ENCODE measurements at places on chromosomes 2 and 18.
A peak's percentile ranks its signal among the peaks of the same experiment; 100 is the strongest.

DNA sequence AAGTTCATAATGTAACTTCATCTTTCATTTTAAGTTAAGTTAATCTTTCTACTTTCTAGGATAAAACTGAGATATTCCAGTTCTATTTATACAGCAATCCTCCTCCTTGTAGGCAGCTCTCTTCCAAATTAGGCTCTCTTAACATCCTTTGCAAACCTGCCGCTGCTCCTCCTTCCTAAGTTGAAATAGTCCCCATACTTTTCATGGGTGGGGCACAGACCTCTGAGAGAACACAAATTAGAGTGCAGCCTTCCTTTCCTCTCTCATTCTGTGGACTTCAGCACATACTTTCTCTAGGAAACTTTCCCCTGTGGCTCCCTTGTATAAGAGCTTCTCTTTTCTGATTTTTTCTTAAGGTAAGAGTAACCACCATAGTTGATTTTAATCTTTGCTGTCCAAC, 28.3 kb downstream of the TWSG1 start:
- no peak for DNase-seq

GRCh38 chr18:35939138-35939537, 33.3 kb upstream of the RMP24 start:
- no peak for DNase-seq

DNA sequence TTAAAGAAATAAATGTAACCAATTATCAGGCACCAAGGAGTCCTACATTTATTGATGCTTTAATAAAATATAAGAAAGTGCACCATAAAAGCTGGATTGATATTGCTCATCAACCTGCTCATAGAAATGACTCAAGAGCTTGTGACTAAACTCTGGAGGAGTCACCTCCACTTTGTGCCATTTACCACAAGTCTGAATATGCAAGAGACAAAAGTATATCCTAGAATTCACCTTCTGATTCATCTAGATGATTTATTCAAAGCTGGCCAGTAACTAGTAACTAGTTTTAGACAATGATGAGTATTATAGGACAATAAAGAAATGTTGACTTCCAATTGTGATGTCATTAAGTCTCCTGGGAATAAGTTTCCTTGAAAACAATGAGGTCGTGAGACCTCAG, 146.0 kb upstream of the SOX11 start:
- DNase-seq, result no peak

DNA sequence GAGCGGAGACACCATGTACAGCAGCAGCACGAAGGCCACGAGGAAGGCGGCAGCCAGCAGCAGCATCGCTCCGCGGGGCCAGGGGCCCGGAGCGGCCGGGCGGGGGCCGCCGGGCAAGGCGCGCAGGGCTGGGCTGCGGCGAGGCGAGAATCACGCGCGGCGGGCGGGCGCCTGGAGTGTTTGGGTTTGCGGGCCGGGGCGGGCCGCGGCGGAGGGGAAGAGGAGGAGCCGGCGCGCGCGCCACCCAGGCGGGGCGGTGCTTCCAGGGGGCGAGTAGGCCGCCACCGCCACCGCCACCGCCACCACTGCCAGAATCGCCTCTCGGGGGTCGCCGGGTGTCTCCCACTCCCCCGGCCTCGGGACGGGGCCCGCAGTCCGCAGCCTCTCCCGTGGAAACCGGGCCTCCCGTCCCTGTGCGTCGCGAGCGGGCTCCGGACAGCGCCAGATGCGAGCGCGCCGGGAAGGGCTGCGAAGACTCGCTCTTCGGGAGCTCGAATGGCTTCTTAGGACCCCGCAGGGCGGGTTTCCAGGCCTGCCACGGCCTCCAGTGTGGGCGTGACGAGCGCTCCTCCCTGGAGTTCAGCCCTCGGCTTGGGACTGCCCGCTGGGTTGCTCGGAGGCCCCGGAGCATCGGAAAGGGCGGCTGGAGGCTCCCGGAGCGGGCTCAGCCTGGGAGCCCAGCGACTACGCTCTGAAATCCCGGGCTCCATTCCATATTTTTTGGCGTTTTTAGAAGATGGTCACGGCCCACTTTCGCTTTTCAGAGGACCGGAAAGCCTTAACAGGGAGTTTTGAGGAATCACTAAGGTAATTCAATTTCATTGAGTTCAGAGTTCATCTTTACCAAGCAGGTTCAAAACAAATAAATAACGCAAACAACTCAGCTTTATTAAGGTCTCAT, at the start of gene KDSR:
Gene KDSR, minus strand, starts transcription at position 154 of the 901 bp plus-strand sequence. Its CDS starts 88 bp downstream, at position 66.
- peak; percentile 76 for DNase-seq

DNA sequence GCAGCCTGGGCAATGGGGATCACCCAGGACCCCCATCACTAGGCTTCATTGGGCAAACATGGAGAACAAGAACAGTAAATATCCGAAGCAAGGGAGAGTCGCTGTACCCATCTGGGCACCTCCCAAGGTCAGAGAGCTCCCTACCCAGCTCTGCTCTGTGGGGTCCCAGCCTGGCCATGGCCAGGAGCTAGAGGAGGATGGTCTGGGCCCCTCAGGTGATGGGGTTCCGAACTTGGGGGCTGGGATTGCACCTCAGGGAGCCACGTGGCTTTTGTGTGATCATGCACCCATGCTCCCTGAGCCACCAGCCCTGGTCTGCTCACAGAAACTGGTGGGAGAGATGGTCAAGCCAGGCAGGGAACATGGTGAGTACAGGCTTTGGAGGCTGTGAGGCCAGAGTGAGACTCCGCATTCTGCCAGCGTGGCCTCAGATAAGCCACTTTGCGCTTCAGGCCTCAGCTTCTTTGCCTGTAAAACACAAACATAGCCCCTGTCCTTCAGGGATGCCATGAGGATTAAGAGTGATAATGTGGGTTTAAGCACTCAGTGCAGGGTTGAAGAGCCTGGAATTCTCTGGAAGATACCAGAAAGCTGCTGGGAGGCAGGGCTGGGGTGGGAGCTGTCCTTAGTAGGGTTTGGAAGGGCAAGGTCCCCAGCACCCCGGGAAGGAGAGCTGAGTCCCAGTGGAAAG, 3.0 kb upstream of the NMUR1 start:
- DNase-seq, result no peak

DNA sequence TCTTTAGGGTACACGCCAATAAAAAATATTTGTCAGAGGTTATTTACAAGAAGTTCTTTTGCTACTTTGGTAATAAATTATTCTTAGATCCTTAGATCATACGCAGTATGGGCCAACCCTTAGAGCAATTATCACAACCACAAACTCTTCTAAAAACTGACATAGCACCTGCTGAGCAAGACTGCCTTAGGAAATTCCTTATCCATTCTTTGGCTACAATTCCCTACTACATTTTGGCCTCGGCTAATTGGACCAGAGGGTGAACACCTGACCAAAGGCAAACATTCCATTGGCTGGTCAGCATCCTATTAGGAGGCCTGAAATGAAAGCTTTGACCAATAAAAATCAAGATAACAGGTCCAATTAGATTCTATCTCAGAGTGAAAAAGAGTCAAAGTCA, 147.6 kb upstream of the CCDC68 start:
- no peak for DNase-seq

GRCh38 chr2:96117701-96118588, 1.6 kb upstream of the ADRA2B start:
- no peak for DNase-seq

GRCh38 chr2:65435625-65436168, 3.3 kb upstream of the SPRED2 start:
- no peak for DNase-seq
